ENCODE measurements at places on chromosomes 5 and 9.
A peak's percentile ranks its signal among the peaks of the same experiment; 100 is the strongest.

GRCh38 chr9:23682352-23682751, 143.7 kb downstream of the ELAVL2 start:
- no peak for DNase-seq

- DNase-seq, result no peak
Measured at GRCh38 chr5:1343931-1344901, 683 bp downstream of the CLPTM1L start.

DNA sequence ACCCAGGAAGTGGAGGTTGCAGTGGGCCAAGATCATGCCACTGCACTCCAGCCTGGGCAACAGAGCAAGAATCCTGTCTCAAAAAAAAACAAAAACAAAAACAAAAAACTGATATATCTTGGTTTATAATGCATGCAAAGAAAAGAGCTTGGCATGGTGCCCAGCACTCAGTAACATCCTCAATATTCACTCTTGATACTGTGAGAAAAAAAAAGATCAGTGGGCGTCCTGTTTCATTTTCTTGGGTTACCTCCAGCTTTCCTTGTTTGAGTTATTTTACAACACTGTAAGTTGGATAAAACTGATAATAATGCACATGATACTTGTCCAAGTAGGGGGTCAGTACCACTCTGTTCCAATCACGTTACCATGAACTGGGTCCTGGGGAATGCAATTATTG, 7.8 kb downstream of the PHYHD1 start:
- no peak for DNase-seq

DNA sequence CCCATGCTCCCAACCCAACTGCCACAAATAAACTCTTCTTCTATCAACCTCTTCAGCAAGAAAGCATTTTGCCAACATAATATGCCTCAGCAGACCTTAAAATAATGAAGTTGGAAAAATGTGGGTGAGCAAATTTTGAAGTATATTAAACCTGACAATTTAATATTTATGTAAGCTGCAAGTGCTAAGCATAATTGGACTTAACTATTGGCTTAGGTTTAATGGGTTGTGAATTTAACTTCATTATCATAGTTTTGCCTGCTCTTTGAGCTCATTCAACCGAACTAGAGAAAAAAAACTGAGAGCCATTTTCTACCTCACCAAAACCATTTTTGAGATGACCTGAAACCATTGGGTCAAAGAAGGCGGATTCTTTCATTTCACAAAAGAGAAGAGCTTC, 805.5 kb upstream of the DMAC1 start:
- no peak for DNase-seq

GRCh38 chr5:5296051-5296450, 126.4 kb upstream of the ICE1 start:
- DNase-seq, result no peak

GRCh38 chr5:110386782-110387181, 339.7 kb downstream of the TMEM232 start:
- DNase-seq, result no peak

- no peak for DNase-seq
Measured at GRCh38 chr5:141969783-141970771, 1.2 kb downstream of the RNF14 start.

- DNase-seq, result no peak
Measured at GRCh38 chr9:15353892-15354291, 46.9 kb upstream of the TTC39B start.

DNA sequence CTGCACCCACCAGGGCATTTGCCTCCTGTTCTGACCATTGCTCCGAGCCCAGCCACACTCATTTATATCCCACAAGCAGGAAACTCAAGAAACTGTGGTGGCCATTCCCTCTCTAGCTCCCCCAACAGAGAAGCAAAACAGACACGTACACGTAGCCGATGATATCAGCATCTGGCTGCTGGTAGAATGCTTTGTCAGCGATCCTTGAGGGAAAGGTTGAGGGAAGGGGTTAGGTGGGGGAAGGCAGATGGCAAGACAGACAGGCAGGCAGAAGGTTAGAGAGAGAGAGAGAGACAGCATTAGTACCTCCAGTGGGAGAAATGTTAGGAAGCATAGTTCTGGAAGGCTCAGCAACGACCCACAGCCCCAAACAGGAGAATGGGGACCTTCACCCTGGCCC, 7.8 kb downstream of the HIGD2A start:
- no peak for DNase-seq

DNA sequence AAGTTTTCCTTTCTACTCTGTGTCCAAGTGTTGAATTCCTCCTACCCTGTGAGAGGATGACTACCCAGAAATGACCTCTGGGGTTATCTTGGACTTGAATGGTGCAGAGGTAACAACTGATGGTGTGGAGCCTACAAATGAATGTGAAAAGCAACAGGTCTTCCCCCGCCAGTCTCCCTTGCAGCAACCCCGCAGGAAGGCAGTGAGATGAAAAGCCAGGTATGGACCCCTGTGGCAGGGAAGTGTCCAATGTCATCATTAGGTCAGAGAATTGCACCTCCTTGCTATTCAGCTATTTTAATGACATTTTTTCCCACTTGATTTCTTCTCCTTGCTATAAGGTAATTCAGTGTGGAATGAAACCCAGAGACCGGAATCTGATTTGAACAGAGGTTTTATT, 58.5 kb downstream of the MAT2B start:
- no peak for DNase-seq

- DNase-seq, result no peak
Measured at GRCh38 chr5:66273121-66273520, 129.0 kb downstream of the SREK1 start.

DNA sequence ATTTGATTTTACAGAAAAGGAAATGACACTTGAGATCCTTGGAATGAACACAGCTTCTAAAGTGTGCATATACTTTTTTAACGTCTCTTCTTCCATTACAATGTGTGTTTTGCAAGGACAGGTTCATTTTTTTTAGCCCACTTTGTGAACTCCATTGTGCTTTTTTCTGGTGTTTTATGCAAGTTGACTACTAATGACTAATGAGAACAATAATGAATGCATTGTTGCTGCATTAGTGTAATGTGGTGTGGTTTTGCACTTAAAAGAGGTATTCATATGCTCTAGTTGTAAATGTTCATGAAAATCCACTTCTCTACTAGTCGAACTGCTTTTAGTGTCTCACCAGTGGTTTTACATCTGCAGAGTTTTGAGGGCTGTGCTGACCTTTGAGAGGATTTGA, 93.6 kb downstream of the UHRF2 start:
- DNase-seq, result no peak

DNA sequence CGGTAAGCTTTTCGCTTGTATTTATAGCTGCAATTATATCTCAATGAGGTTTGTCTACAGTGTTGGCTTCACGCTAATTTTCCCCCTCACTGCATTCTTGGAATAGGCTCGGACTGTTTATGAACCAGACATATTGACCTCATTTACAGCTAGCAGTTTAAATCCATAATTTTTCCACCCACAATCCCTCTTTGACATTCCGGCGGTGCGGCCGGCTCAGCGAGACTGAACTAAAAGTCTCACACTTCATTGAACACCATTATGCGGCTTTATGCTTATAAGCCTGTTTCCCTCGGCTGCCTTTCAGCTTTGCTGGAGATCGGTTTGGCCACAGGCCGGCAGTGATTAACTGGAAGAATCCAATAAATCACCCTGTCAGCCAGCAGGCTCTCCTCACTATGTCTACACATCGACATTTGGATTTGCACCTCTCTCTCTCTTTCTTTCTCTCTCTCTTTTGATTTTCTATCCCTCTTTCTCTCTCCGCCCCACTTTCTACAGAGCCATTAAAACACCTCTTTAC, 315.0 kb upstream of the TLE4 start:
- no peak for DNase-seq

DNA sequence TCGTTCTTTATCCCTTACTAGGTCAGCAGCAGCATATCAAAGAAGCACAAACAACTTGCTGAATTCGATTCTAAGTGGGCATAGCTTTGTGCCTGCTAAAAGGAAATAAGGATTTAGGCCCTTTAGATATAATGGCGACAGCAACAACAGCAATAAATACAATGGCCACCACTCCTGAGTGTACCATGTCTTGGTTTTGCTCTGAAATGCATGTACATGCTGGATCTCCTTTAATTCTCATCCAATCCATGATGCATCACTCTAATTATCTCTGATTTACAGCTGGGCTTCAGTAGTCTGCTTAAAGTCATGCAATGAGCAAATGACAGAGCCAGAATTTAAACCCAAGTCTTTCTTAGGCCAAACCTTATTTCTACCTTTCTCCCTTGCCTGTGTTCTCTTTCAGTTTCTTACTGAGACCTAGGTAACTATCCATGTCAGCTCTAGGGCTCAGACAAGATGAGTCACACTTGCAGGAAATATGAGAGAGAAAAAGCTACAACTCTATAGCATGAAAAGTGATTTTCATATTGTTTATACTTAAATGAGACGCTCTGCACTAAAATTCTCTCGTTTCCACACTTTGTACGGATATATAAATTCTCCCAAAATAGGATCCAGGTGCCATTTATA, 111.8 kb downstream of the HMHB1 start:
- no peak for DNase-seq

DNA sequence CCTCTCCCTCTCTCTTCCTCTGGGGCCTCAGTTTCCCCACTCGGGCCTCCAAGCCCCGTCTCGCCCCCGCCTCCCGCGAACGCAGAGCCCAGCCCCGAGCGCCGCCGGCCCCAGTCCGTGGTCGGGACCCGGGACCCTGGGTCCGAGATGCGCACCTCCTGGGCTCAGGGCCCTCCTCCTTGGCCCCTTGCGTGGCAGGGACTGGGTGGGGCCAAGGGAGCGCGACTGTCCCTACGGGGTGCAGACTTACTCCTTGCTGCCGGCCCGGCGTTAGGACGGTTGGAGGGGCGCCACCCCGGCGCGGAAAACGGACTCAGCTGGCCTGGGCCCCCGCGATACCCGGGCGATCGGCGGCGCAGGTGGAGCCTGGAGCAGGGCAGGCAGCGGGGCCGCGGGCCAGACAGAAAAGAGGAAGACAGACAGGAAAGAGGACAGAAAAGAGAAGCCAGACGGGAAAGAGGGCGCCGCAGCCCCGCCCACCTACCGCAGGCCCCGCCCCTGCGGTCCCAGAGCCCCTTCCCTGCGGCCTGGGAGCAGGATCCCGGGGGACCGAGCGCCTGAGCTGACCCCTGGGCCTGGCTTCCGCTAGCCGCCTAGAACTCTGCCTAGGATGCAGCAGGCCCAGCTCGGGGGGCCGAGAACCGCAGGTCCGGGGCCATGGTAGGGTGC, at the start of gene GBGT1:
Gene GBGT1 (minus strand): TSS at position 411 of the 669 bp plus-strand sequence. CDS start 1,502 bp downstream, outside the sequence.
- peak; percentile 58 for DNase-seq

GRCh38 chr5:6847870-6848269, 134.6 kb downstream of the TENT4A start:
- DNase-seq, result no peak

DNA sequence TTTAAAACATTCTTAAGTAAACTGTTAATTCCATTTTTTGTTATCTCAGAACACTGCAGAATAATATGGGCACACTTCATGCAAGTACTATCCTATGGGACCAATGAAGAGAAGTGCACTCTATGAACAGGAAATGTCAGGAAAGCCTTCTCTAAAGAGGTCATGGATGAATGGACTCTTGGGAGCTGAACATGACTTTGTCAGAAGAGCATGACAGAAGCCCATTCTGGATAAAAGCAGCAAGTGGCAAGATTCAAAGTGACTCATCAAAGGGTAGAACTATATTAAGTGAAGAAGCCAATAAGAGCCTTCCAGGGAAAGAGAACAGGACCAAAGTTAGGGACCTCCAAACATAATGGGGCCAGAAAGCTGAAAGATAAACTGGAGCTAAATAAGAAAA, 94.0 kb downstream of the RAPGEF6 start:
- no peak for DNase-seq

- peak; percentile 61 for DNase-seq
Measured at GRCh38 chr5:157540707-157541446, 34.7 kb downstream of the ADAM19 start.

DNA sequence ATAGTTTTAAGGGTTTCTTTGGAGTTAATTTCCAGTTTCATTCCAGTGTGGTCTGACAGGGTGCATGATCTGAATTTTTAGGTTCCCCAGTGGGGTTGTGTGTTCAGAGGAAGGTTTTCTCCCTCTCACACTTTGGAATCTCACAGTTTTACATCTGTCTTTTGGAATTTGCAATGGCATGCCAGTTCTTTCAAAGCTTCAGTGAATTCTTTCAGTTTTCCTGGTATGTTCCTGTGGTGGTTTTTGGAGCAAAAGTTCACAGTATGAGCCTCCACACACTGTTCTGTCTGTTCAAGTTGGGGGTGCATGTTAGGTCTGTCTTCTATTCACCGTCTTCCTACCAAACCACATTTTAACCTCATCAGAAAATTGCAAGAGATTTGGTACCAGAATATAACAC, 624.2 kb downstream of the KCTD16 start:
- DNase-seq, result no peak

- DNase-seq, result no peak
Measured at GRCh38 chr9:93673021-93673838, 96.8 kb downstream of the PHF2 start.

GRCh38 chr5:71013575-71013974, 11.6 kb downstream of the NAIP start:
- peak; percentile 28 for DNase-seq

- DNase-seq, result no peak
Measured at GRCh38 chr5:66197764-66198405, 53.8 kb downstream of the SREK1 start.

DNA sequence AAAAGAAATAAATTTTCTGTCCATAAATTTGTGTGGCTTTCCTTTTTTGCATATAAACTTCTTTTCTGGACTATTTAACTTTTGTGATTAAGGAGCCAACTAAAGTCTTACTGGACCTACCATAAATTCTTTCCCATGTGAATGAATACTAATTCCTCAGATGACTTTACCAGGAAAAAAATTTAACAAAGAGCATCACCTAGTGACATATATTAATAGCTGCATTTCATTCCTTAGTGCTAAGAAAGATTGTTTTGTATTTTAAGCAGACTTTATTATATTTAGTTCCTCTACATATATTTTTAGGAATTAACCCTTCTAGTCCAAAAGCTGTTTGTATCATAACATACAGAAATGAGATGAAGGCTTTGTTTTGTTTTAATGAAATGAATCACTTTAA, 64.4 kb downstream of the C9orf85 start:
- no peak for DNase-seq

- peak; percentile 84 for DNase-seq
Measured at GRCh38 chr5:172833686-172834414, at the start of gene ERGIC1. Gene ERGIC1, plus strand, starts transcription at chr5:172834251. Its CDS starts 163 bp downstream, at chr5:172834414.

DNA sequence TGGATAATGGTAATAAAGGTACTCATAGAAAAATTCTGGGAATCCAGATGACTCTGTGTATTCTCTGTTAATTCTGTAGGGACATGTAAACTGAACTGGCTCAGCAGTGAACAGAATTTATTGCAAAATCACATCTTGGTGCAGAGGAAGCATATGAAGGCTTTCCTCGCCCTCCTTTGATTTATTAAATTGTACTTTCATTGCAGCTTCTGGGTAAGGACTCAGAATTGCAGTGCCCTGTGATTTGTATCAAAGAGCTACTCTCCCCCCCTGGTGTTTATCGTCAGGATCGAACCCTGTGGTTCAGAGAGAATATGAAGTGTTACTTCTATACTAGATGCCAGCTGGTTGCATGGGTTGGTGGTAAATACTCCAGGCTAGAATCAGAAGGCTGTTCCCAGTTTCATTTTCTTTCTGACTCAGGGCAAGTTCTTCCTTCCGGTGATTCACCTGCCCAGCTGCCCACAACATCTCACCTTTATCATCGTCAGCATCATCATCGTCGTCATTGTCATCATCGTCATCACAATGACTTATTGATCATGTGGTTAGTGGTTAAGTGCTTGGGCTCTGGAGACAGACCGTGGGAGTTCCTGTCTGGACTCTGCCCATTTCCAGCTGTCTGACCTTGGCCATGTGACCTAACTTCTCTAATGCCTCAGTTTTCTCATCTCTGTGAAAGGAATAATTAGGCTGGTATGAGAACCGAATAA, 238.8 kb downstream of the ARHGAP26 start:
- peak; percentile 81 for DNase-seq
